ENCODE measurements at places on chromosomes 5 and 9.

DNA sequence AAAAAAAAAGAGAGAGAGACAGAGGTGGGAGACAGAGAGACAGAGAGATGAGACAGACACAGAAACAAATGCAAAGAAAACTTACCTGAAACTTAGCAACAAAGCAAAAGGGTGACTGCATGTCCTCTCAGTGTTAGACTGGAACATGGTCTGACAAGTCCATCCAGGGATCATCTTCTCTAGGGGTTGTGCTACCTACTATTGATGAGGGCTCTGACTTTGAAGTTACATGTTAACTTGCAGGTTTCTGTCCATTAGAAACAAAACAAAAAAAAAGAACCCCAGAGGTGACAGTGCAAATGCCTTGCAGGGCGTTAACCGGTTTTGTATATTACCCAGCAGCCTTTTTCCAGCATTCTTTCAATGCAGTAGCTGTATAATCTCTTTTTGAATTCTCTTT lies 13.6 kb upstream of the SPARC start:
- no peak for DNase-seq

DNA sequence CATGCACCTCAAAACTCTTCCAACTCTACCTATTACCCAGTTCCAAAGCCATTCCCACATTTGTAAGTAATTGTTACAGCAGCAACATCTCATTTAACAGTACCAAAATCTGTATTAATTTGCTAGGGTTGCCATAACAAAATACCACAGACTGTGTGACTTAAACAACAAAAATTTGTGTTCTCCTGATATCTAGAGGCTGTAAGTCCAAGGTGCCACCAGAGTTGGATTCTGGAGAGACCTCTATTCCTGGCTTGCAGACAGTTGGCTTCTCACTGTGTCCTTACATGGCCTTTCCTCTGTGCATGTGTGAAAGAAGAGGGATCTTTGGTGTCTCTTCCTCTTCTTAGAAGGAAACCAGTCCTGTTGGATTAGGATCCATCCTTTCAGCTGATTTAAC lies 203.8 kb upstream of the PIK3R1 start:
- DNase-seq = no peak

- no peak for DNase-seq
Observed at GRCh38 chr9:100486479-100487176, 13.7 kb downstream of the TMEFF1 start.

DNA sequence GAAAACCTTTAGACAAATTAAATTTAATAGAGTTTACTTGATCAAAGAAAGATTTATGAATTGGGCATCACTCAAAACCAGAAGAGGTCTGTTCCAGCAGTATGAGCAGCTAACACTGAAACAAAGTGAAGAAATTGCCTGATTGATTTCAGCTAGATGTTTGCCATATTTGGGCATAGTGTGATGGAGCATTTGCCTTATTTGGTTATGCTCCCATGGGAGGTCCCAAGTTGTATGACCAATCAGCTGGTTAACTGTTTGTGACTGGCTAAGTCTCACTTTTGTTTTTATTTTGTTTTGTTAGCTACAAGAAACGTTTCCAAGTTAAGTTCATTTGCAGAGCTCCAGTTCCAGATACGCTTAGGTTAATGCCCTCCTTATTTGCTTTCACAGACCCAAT lies 53.3 kb upstream of the LMNB1 start:
- DNase-seq = no peak

GRCh38 chr9:108761655-108762347 lies 94.0 kb downstream of the ACTL7B start:
- peak; percentile 25 for DNase-seq

DNA sequence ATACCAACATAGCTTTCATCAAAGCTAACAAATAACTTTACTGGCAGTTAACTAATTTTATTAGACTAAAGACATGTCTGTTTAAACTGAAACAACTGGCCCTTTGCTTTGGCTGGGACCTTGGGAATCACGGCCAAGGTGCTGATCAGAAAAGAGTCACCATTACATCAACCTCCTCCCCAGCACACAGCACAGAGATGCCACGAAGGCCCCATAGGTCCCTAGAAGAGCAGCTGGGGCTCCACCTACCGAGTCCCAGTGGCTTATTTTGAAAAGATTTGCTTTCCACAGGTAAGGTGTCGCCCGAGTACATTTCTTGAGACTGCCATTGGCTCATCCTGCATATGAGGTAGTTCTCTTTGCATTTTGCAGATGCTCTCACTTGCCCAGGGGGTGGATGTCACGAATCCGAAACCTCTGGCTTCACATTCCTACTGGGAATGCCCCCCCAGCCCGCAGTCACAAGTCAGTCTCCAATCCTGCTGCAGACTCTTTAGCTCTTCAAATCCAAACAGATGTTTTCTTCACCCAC lies 18.8 kb upstream of the HSD17B3 start:
- no peak for DNase-seq

DNA sequence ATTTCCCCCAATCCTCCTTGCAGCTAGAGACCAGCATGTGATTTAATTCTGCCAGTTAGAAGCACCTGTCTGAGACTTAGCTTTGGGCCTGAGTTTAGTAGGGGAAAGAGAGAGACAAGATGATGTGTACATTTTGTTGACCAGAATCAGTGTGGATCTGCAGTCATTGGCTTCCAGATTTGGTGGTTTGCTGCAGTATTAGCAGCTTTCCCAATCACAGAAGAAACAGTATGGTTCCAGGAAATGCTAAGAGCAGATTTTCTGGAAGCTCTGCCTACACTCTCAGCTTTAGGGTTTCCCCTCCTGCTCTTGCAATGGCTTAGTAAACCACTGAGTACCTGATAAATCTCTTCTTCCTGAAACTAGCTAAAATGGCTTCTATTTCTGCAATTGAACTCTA lies 48.8 kb upstream of the FREM1 start:
- DNase-seq = no peak

GRCh38 chr5:180470361-180470760 lies 23.8 kb upstream of the CNOT6 start:
- no peak for DNase-seq

- no peak for DNase-seq
Observed at GRCh38 chr5:72467461-72467860, 39.7 kb downstream of the ZNF366 start.
